ENCODE measurements at places on chromosomes 7 and 10.

GRCh38 chr7:155455132-155455693 is 2.7 kb upstream of the EN2 start:
- DNase-seq, result no peak

DNA sequence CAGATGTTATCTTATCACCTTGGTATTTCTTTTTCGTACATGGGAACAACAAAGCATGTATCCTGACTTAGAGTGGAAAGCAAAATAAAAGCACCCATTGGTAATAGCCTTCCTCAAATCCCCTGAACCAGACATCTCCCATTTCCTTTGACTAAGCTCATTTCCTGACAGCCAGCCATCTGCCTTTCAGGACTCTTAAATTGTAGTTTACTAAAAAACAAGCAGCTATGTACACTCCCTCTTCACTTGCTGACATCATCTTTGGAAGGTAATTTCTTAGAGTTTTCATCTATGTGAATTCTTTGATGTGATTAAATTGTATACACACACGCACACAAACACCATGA is 40.7 kb downstream of the ARL4A start:
- no peak for DNase-seq

DNA sequence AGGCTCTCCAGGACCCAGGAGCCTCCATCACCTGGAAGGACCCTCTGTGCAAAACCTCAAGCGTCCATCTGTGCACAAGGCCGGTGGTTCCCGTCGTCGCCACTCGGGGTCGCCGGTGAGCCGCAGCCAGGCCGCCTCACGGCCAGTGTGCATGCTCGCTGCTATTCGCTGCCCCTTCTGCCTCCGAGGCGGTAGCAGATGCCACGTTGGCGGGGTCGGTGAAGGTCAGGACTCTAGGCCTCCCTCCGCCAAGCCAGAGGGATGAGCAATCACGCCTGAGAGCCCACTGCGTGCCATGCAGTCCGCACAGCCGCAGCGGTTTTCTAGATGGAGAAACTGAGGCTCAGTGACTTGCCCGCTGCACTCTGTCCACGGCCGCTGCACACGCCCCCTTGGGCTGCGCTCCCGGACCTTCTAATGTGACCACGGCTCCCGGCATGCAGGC is 5.7 kb downstream of the UPK3B start:
- peak; percentile 49 for DNase-seq

DNA sequence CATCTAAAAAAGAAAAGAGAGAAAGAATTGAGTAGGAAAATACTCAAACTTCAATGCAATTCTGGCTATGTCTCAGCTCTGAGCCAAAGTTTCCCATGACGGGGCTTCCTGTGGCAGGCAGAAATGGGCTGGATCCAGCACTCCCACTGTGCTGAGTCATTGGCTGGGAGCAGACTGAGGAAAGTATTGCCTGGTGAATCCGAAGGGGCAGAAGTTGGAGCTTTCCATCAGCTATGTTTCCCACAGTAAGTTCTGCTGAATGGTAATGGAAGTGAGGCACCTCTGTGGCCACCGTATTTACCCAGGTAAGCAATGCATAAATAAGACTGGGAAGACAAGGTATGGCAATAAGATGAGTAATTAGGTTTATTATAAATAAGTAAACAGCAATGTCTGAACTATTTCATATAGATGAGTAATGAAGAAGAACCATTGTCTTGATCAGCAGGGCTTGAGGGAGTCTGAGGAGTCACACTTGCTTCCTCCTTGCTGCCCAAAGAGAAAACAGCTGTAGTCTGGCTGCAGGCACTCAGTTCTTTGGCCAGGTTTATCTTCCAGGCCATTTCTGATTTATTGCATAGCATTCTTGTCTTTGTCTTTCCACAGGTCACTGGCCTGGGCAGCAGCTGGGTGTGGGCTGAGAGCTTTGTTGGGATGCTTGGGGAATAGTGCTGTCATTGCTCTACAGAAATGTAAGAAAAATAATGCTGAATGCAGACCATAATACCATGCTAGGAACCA is 255.3 kb downstream of the DNAJB9 start:
- no peak for DNase-seq

DNA sequence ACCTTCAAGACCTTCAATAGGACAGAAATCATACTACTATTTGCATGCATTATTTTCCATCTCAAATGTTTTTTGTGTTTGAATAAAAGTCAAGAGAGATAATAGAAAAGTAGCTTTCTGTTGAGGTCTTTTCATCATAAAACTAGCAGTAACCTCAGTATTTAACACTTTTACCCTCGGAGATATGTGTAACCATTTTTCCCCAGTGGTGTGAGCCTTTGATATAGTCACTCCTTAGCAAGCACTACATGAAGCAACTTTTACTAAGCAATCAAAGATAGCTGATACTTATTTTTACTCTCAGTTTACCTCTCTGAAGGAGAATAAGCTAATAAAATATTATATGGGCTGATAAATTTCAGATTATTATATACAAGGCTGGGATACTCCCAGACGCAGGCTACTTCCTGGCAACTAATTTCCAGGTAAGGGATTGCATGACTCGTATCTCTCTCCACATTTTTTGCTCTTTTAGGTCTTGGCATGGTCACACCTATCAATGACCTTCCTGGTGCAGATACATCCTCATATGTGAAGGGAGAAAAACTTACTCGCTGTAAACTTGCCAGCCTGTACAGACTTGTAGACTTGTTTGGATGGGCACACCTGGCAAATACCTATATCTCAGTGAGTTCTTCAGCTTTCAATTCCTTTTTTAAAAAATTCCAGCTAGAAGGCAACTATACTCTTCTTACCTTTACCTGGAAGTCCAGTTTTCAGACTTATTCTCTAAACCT is 91.5 kb upstream of the MXI1 start:
- DNase-seq, result no peak

- DNase-seq, result no peak
Measured at GRCh38 chr10:93198401-93199131, 124.9 kb downstream of the CYP26A1 start.
